Vagina (tissue), 2 donors: ENCODE measurements at places on chromosomes 7 and 10. TPM values are rescaled to one million over a fixed set of nuclear protein-coding genes. Genes with fewer than 3 reads are reported as not detected.

GRCh38 chr7:90596671-90597562, 796 bp downstream of the CDK14 start:
- no peaks in the 10 kb centered on the region for H3K36me3 ChIP-seq
- no peaks in the 10 kb centered on the region for H3K4me1 ChIP-seq
- H3K27me3 ChIP-seq, result no peaks in the 10 kb centered on the region
- DNase-seq, result no peak
- peak overlapping the region; percentile 87 for H3K4me3 ChIP-seq

DNA sequence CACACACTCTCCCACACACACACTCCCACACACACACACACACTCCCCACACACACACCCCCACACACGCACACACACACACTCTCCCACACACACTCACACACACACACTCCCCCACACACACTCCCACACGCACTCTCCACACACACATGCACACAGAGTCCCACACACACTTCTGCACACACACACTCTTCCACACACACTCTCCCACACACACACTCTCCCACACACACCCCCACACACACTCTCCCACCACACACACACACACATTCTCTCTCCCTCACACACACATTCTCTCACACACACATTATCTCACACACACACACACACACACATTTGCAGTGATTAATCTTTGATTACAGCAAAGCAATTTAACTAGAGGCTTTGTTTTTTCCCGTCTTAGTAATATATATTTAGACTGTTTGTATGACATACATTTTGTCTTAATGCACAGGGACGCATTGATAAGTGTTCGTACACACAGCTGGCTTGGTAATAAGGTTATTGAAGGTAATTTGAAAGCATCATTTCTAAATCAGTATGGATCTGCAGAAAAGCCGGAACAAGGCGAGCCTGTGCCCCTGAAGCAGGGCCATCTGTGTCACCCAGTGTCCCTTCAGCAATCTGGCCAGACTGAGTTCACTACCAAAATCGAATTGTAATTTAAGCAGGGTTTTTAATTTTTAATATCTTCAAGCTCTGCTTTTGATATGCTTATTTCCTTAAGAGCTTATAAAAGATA, 69.9 kb upstream of the SH2B2 start:
- no peaks in the 10 kb centered on the region for H3K4me1 ChIP-seq
- no peaks in the 10 kb centered on the region for H3K27me3 ChIP-seq
- no peak for DNase-seq
- no peak overlapping the region for H3K27ac ChIP-seq

- peak overlapping the region; percentile 97 for H3K27ac ChIP-seq
- H3K36me3 ChIP-seq, result peaks cover 10% of the 10 kb centered on the region
- peaks cover 69% of the 10 kb centered on the region for H3K4me1 ChIP-seq
- DNase-seq, result no peak
Measured at GRCh38 chr10:62047228-62047892, 145.9 kb downstream of the ARID5B start.

DNA sequence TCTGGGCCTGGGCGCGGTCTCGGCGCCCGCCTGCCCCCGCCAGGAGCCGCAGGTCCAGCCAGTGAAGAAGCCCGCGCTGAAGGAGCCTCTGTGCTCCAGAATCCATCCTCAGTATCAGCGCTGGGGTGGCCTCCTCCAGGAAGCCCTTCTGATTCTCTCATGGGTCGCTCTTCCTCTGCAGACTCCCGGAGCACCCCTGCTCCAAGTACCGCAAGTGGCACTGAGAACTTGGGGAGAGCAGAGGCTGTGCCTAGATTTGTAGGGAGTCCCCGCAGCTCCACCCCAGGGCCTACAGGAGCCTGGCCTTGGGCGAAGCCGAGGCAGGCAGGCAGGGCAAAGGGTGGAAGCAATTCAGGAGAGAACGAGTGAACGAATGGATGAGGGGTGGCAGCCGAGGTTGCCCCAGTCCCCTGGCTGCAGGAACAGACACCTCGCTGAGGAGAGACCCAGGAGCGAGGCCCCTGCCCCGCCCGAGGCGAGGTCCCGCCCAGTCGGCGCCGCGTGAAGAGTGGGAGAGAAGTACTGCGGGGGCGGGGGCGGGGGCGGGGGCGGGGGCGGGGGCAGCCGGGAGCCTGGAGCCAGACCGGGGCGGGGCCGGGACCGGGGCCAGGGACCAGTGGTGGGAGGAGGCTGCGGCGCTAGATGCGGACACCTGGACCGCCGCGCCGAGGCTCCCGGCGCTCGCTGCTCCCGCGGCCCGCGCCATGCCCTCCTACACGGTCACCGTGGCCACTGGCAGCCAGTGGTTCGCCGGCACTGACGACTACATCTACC, at the start of gene ALOX5:
ALOX5 (plus strand) TSS at position 641 of the 774 bp plus-strand sequence; CDS start at position 705, 64 bp downstream.
- H3K4me3 ChIP-seq, result peak within 1 kb of the TSS; percentile 42
- no peak for DNase-seq
- peak within 1 kb of the TSS; percentile 1 for H3K27ac ChIP-seq
- no peaks in the 10 kb centered on the region for H3K27me3 ChIP-seq

DNA sequence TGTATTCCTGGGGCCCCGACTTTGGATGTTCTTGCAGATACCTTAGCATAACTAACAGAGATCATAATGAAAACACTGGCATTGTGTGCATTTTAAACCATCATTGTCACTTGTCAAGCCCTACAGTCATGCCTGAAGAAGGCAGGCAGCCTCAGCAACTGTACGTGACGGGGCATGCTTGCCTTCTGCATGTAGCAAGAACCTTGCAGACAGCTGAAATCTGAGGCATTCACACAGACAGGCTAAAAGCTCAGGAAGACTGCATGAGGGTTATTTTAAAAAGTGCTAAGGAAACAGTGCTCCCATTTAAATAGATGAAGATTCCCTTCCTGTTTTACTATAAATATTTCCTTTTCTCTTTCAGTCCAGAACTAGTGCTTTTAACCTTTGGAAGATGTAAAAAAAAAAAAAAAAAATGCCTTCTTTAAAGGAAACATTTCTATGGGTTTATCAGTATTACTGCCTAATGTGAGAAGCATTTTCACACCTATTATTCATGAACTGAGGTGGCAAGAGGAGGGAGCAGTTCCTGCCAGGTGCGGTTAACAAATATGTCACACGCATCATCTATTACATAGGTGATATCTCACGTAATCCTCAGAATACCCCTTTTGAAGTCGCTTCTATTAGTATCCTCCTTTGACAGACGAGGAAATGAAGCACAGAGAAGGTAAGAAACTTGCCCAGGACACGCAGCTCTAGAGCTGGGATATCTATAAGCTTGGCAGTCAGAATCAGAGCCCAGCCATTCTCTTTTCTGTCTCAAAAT, 88.1 kb downstream of the PRKCQ start:
- no peak overlapping the region for H3K27ac ChIP-seq
- no peak overlapping the region for H3K4me3 ChIP-seq
- no peak for DNase-seq
- no peaks in the 10 kb centered on the region for H3K4me1 ChIP-seq
- no peaks in the 10 kb centered on the region for H3K27me3 ChIP-seq
- no peaks in the 10 kb centered on the region for H3K36me3 ChIP-seq

GIMAP4 gene
- 25.3 TPM for total RNA-seq

KNDC1 gene
- total RNA-seq, result 3.4 TPM

GDF2 gene
- total RNA-seq, result not detected

COL13A1 gene
- total RNA-seq, result not detected

FRA10AC1 gene
- total RNA-seq, result 15.7 TPM
